ENCODE measurements at places on chromosomes 1 and 21.

DNA sequence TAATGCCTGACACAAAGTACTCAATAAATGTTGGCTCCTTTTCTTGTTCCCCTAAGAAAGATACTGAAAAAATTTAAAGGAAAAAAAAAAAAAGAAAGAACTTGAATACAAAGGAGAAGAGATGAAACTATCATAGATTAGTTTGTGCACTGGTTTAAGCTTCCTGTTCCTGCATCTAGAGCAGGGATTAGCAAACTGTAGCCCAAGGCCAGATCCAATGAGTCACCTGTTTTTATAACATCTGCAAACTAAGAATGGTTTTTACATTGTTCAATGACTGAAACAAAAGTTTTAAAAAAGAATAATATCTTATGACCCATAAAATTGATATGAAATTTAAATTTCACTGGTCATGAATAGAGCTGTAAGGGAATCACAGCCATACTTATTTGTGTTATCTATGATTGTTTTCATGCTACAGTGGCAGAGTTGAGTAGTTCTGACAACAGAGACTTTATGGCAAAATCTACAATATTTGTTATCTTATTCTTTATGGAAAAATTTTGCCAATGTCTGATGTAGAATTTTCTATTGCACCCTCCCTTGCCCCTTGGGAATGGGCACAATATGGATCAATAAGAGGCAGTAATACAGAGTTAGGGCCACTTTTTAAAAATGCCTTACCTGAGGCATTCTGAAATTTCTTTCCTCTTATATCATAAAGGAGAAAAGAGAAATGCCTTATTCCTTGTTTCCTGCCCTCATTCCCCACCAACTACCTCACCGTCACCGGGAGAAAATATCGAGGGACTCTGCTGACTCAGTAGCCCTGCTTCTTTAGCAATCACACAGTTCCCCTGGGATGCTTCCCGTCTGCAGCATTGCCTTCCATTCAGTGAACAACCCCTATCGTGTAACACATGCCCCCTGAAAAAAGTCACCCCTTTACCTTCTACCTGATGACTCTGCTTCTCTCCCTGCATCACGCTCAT is 50.6 kb downstream of the WDR64 start:
- DNase-seq = peak; percentile 53

GRCh38 chr21:16983420-16983819 is 529.4 kb upstream of the CXADR start:
- DNase-seq = no peak

DNA sequence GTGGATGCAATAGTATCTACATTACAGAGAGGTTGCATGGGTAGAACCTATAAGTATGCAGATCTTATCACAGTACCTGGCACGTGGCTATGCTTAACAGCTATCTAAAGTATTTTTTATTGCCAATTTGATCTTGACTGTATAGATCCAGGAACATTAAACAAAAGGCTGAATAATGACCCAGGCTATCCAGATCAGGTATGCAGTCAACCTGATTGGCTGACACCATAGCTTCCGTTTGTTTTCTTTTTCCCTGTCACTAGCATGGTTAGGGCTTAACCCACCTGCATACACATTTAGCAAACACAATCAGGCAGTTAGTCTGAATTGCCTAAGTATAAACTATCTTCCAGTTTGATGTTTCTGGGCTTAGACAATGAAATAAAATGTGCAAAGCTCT is 264.9 kb upstream of the PLXNA2 start:
- DNase-seq = no peak

GRCh38 chr1:223077247-223077833 is 65.7 kb downstream of the TLR5 start:
- peak; percentile 5 for DNase-seq

DNA sequence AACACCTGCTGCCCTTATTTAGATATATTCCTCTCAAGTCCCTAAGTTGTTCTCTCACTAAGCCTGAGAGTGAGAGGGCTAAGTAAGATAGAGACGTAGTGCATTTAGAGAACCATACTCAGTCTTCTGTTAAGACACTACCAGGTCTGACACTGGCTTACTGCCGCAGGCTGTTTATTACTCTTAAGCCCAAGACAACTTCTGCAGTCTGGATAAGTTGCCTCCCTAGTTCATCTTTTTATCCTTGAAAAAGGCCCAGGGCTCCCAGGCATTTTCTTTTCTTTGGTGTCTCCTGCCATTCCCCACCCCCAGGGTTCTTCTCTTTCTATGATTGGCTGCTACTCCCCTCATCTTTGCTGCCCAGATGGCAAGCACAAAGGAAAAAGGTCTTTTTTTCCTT is 38.7 kb downstream of the CACHD1 start:
- no peak for DNase-seq

- no peak for DNase-seq
Observed at GRCh38 chr1:151817353-151817730, 12.1 kb upstream of the LINGO4 start.

GRCh38 chr1:190196020-190196419 is 281.6 kb downstream of the BRINP3 start:
- DNase-seq = no peak

DNA sequence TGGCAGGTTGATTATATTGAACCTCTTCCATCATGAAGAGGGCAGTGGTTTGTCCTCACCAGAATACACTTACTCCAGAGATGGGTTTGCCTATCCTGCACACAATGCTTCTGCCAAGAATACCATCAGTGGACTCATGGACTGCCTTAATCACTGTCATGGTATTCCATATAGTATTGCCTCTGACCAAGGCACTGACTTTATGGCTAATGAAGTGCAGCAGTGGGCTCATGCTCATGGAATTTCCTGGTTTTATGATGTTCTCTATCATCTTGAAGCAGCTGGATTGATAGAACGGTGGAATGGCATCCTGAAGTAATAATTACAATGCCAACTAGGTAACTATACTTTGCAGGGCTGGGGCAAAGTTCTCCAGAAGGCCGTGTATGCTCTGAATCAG is 16.6 kb upstream of the GBP6 start:
- no peak for DNase-seq

- DNase-seq = no peak
Observed at GRCh38 chr1:239061770-239062169, 324.6 kb upstream of the CHRM3 start.

DNA sequence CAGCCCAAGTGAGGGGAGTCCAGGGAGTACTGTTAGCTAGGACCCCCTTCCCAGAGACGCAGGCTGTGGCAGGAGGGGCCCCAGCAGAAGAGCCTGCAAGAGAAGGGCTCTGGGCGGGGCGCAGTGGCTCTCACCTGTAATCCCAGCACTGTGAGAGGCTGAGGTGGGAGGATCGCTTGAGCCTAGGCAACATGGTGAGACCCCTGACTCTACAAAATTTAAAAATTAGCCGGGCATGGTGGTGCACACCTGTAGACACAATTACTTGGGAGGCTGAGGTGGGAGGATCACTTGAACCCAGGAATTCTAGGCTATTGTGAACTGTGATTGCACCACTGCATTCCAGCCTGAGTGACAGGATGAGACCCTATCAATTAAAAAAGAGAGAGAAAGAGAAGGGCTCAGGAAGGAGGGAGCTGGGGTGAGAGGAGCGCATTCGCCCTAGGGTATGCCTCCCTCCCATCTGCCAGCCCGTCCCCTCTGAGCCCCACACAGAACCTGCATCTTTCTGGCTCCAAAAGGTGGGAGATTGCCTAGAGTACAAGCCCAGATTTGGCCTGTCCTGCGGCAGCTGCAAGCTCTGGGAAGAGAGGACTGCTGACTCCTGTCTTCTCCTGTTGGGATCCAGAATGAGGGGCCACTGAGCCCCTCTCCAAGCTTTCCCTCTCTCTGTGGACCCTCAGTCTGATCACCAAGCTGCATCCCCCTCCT is 3.6 kb downstream of the KCNQ4 start:
- no peak for DNase-seq

DNA sequence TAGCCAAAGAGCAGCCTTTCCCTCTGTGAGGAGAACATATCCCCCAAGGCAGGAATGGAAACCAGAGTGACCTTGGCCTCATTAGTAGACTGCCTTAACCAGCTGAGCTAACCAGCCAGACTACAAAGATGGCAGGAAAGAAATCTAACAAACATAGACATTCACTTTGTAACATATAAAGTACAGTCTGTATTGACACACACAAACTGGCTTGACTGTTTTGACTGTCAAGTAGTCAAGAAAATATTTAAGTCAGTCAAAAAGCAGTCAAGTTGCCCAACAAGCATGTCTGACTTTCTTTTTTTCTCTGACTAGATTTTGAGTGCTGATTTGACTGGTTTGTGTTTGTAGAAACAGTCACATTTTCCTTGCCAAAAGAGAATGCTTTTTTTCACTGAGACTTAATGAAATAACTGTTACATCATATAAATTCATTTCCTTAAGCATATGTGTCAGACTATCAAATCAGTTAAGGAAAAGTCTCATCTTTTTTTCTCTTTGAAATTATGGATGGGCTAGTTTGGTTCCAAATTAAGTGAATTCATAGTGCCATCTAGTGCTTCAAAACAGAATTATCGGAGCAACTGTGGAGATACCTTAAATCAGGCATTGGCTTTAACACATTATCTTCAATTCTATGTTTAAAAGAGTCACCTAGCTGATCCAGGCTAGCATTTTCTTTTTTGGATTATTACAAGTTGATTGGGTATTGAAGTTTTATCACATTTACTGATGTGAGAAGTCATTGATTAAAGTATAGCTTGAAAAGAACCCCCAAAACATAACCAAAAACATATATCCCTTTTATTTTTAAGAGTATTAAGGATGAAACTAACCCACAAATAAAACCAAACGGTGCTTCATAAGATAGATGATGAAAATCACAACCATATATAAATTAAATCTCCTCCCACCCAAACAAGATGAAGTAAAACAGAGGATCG is 75.0 kb downstream of the ATP6V1G3 start:
- DNase-seq = peak; percentile 75

GRCh38 chr1:35220976-35221375 is 28.0 kb upstream of the SFPQ start:
- DNase-seq = no peak

DNA sequence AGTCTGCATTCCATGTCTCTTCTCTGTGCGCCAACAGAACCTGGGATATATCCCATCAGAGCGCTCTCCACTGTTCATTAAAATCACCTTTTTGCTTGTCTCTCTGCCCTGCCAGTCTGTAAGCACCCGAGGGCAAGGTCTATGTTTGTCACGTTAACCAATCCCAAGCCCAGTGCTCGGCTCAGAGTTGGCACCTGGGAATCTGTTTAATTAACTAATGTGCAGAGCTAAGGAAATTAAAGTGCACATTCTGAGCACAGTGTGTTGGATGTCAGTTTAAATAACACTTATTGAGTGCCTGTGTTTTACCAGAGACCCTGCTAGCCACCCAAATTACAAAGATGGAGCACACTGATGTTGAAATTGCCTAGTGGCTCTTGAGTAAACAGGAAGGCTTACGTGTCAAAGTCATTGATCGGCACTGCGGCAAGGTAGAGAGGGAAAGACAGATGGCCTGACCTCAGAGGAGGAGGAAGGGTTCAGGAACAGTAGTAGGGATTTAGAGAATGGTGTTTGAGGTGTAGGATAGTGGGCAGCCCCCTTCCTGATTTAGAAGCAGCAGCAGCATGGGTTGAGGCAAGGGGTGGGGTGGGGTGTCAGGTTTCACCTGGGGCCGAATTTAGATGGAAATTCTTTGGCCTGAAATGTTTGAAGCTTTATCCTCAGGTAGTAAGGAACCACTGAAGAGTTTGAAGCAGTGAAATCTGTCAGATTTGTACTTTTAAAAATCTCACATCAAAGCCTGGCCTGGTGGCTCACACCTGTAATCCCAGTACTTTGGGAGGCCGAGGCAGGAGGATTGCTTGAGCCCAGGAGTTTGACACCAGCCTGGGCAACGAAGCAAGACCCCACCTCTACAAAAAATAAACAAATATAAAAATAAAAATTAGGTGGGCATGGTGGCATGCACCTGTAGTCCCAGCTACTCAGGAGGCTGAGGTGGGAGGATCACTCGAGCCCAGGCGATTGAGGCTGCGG is 7.7 kb downstream of the ARMH1 start:
- DNase-seq = no peak

DNA sequence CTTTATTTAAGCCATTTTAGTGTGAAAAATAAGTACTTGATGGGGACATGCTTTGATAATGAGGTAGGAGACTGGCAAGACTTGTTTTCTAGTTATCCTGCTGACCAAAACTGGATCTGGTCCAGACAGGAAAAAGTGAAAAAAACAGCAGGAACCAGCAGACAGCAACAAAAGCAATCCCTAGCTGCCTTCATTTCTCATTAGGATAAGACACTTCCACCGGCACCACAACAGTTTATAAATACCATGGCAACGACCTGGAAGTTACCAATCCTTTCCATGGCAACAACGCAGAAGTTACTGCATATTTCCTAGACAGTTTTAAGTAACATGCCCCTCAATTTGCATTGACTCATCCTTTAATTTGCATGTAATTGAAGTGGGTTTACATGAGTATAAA is 993.8 kb upstream of the NCAM2 start:
- no peak for DNase-seq

- no peak for DNase-seq
Observed at GRCh38 chr1:89051955-89052312, 13.1 kb downstream of the GBP1 start.

DNA sequence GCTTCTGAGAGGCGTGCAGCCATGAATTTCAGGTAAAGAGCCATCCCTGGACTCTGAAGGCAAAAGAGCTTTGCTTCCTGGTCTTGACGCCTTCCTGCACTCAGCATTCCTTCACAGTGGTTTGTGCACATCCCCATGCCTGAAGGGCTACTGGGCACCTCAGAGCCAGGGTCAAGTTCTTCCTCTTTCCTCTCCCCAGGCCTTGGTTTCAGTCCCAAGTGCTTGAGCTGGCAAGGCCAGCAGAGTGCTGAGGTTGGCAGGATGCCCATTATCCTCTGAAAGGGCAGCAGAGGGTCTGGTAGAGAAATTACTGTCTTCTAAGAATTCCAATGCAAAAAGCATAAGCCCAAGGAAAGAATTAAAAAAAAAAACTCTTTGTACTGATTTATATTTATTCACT is 1064.9 kb downstream of the TTLL7 start:
- DNase-seq = no peak

- peak; percentile 65 for DNase-seq
Observed at GRCh38 chr1:182595641-182596240, 6.7 kb upstream of the RNASEL start.

- DNase-seq = no peak
Observed at GRCh38 chr1:58251430-58252073, 295.0 kb downstream of the OMA1 start.

GRCh38 chr1:222392556-222392955 is 155.3 kb downstream of the HHIPL2 start:
- peak; percentile 85 for DNase-seq

- DNase-seq = no peak
Observed at GRCh38 chr1:154788886-154789285, 81.2 kb downstream of the KCNN3 start.

DNA sequence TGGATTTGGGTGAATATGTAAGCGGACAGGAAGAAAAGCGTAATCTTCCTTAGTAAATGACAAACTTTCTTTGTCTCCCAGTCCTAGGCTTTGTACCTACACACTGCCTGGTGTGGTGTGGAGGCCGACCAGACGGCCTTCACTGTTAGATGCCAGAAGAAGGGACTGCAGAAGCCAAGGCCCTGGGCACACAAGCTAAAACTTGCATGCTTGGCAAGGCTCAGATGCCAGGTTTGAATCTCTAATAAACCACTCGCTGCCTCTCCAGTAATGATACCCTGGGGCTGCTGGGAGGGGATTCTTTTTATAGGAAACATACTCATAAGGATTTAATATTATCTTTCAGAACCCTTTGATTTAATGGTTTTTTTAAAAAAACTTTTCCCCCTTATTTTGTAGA is 263.8 kb downstream of the PTPRC start:
- DNase-seq = no peak

- no peak for DNase-seq
Observed at GRCh38 chr1:111888740-111889376, 100.6 kb downstream of the KCND3 start.
